Tibial nerve (tissue), 4 donors: ENCODE measurements at places on chromosomes 12 and 14. TPM values are rescaled to one million over a fixed set of nuclear protein-coding genes. Genes with fewer than 3 reads are reported as not detected.

GRCh38 chr14:80239631-80240030, 28.3 kb upstream of the DIO2 start:
- no peak for DNase-seq

DNA sequence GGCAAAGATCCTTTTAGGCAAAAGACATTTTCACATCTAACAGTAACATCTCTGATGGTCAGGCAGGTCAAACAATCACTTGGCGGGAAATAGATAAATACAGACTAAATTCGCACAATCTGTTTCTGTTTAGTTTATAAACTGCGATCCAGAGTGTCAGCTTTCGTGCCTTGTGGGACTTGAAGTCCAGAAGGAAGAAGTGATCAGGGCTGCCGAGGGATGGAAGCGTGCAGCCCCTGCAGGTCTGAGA, 245 bp upstream of the BRMS1L start:
- no peak for DNase-seq

ENDOU gene
- total RNA-seq, result not detected

HSPA2 gene
- total RNA-seq, result 111 TPM
